ENCODE measurements at places on chromosomes 13 and 19.

GRCh38 chr13:72144636-72145035 lies 277.6 kb upstream of the DACH1 start:
- DNase-seq, result no peak

- peak; percentile 40 for DNase-seq
Observed at GRCh38 chr13:98214707-98215106, 37.6 kb upstream of the RNF113B start.

- no peak for DNase-seq
Observed at GRCh38 chr19:17751912-17752273, 616 bp downstream of the FCHO1 start.

DNA sequence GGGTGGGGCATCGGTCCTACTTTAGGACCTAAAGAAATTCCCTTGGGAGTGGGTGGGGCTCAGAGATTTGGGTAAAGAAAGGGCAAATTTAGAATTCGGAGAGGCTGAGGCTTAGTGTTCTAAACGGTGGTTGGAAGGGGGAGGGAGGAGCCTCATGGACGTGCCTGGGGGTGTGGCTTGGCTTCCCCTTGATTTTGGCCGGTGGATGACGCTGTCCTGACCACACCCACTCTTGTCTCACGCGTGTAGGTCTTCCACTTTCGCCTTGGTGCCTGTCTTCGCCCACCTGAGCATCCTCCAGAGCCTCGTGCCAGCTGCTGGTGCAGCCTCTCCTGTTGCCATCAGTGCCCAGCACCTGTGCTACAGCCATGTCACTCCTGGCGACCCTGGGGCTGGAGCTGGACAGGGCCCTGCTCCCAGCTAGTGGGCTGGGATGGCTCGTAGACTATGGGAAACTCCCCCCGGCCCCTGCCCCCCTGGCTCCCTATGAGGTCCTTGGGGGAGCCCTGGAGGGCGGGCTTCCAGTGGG lies 1.2 kb upstream of the NUP62 start:
- no peak for DNase-seq

DNA sequence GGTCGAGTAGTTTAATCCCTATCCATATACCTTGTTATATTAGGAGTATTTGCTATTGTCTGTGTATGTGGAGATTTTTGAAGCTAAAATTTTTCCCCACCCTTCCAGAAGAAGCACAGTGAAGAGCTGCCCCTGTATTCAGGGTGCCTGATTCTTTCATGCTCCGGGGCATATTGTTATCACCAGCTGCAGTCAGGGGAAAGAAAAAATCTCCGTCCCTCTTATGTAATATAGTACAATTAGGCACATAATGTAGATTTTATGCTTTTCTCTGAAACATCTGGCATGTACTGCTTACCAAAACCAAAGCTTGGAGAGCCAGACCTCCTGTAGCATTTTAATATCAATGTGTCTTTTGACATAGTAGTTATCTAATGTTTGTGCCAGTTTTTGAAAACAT lies 214.9 kb upstream of the EDNRB start:
- DNase-seq, result no peak

Data from renal cortical epithelial cell (primary cell).